ENCODE measurements at places on chromosomes 3 and 15.

DNA sequence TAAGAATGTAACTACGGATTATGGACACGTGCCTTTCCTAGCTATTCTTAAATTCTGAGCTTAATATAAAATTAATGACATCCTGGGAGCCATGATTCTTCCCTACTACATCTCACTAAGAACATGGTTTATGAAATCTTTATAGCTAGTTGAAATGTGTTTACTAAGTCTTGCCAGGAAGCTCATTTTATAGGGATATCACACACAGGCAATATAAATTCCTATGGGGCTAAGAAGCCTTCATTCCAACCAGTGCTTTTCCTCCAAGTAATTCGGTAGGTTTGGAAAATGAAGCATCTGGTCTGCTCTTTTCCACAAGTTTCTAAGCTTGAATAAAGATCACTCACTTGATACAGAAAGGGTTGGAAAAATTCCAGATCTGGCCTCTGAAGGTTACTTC lies 802.6 kb downstream of the FHIT start:
- DNase-seq, result no peak

DNA sequence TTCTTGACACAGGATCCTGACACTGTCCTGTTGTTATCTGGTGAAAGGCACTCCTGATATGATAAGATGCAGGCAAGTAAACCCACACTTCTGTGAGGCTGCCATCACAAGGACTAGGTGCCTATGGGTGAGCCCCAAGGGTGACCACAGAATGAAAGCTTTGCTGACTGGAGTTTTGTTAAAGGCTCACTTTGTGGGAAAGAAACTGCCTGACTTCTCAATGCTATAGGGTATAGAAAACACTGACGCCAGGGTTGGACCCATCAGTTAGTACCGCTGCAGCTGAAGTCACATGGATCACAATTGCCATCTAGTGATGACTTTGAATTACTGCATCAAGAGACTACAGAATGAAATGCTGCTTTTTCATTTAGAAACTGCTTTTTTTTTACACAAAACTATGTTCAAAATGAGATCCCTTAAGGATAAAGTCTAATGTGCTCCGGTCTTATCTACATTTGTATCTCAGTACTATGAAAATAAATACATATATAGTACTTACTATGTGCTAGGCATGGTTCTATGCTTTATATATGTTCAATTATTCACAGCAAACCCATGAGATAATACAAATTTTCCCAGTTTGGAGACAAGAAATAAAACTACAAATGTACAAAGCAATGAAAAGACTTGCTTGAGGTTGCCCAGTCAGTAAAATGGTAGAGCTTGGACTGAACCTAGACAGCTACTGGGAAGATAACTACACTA lies 64.2 kb upstream of the CMSS1 start:
- peak; percentile 54 for DNase-seq

DNA sequence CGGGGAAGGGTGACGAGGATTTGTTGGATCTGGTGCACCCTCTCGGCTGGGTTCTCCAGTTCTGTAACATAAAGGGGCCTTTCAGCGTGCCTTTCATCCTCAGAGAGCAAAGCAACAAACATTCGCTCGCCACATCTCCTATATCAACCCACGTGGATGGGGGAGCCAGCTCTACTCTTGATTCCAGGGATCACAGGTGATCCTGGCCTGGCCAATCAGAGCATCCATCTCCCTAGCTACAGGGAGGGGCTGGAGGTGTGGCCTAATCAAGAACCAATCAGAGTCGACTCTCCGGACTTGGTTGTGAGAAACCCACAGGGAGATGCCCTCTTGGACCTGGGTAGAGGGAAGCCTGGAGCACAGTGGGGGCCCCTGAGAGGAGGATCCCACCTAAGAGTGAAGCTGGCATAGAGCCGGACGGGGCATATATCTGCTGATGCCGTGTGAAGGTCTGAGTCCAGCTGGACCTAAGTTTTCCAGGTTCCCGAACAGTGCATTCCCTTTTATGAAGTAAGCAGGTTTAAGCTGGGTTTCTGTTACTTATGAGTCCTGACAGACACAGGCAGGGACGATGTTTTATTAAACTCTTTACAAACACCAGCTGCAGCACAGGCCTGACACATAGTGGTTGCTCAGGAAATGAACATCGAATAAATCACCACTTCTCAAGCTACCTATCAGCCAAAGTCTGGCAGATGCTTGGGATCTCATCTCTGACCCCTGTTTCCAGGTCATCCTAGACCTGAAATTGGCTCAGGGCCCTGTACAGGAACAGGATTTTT lies 50.7 kb upstream of the RAD18 start:
- peak; percentile 24 for DNase-seq

GRCh38 chr15:62550106-62550505 lies 385.0 kb upstream of the C2CD4B start:
- DNase-seq, result no peak

DNA sequence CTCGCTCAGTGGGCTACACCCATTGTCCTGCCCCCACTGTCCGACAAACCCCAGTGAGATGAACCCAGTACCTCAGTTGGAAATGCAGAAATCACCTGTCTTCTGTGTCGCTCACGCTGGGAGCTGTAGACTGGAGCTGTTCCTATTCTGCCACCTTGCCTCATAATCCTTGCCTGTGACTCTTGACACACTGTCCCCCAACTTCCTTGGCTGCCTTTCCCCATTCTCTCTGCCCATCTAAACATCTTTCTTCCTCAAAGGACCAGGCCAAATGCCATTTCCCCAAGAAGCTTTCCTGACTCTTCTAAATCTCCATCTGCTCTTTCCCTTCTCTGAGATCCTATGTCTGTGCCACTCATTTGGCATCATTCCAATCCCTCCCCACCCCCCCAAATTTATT lies 9.7 kb upstream of the CD80 start:
- DNase-seq, result no peak

GRCh38 chr3:142650001-142650693 lies 54.0 kb downstream of the PLS1 start:
- DNase-seq, result no peak

DNA sequence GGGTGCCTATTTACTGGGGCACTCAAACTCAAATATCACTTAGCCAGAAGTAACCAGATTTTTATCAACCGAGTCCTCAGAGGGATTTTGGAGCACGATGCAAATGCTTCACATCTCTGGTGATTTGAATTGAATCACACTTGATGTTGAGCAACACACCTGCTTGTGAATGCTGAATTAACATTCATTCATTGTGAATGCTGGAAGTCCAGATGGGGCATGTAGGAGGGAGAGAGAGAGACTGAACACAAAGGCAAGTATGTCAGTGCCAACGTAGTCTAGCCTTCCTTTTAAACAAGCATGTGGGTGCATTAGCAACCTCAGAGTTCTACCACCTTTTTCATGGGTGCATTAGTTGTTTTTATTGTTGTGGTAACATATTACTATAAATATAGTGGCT lies 156.2 kb downstream of the ADAMTSL3 start:
- no peak for DNase-seq

- peak; percentile 91 for DNase-seq
Measured at GRCh38 chr3:134326760-134327593, 47.3 kb downstream of the AMOTL2 start.

DNA sequence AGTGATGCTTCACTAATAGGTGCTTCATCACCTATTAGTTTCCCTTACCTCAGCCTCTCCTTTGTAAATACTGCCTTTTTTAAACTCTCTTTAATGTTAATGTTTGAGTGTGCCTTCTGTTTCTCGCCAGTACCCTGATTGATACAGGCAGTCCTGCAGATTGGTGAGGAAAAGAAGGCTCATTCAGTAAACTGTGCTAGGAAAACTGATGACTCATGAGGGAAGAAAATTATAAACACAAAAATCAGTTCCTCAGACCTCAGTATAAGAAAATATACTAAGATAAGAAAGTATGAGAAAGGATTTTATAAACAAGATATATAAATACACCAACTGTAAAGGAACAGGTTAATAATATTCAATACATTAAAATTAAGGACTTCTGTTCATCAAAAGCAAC lies 54.8 kb upstream of the OXTR start:
- no peak for DNase-seq

DNA sequence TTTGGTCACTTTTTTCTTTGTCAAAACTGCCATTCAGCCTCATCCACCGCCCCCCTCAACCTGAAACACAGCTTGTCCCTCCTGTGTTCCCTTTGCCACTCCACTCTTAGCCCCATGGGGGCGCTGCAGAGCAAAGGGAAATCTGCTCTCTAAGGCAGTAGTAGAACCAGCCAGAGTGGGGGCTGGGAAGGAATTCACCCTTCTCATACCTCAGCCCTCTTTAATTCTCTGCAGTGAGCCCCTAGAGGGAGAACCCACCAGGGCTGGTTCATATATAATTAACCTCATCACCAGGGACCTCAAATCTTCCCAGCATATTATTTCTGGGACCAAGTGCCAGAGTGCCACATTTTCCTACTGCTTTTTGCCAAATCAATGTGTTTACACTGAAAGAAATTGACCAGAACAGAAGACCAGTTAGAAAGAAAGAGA lies 2.8 kb upstream of the BCL6 start:
- DNase-seq, result peak; percentile 70

DNA sequence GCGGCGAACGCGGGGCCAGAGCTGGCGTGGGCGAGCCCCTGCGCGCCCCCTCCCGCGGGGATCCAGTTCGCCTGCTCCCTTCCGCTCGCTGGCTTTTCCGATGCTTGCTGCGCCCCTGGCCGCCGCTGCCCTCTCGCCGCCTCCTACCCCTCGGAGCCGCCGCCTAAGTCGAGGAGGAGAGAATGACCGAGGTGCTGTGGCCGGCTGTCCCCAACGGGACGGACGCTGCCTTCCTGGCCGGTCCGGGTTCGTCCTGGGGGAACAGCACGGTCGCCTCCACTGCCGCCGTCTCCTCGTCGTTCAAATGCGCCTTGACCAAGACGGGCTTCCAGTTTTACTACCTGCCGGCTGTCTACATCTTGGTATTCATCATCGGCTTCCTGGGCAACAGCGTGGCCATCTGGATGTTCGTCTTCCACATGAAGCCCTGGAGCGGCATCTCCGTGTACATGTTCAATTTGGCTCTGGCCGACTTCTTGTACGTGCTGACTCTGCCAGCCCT lies 721 bp downstream of the P2RY1 start:
- DNase-seq, result no peak

DNA sequence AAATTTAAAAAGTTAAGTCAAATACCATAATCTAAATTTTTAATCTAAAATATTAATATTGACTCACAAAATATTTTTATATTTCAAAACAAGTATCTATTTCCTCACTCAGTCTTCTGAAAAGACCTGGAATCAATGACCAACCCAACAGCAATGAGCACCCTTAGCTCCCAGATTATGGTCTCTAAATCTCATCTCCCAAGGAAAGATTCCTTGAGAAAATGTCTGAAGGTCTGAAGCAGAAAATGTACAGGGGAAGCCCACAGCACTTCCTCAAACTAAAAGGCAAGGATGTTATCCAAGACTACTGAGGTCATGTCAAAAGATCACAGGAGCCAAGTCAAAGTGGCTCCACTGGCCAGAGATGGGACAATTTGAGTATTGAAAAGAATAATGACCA lies 51.0 kb upstream of the SLCO2A1 start:
- DNase-seq, result no peak

GRCh38 chr3:12287727-12288181 lies 1.1 kb upstream of the PPARG start:
- peak; percentile 17 for DNase-seq

- DNase-seq, result no peak
Measured at GRCh38 chr15:76823890-76824289, 81.2 kb downstream of the SCAPER start.

DNA sequence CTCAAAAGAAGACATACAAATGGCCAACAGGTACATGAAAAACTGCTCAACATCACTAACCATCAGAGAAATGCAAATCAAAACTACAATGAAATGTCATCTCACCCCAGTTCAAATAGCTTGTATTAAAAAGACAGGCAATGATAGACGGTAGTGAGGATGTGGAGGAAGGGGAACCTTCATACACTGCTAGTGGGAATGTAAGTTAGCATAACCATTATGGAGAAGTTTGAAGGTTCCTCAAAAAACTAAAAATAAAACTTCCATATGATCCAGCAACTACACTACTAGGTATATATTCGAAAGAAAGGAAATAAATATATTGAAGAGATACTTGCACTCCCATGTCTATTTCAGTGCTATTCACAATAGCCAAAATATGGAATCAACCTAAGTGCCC lies 62.8 kb upstream of the PPARG start:
- no peak for DNase-seq

- peak; percentile 81 for DNase-seq
Measured at GRCh38 chr15:33278816-33279612, 31.8 kb upstream of the RYR3 start.

- DNase-seq, result peak; percentile 82
Measured at GRCh38 chr15:56805466-56806147, 72.3 kb upstream of the ZNF280D start.

- DNase-seq, result no peak
Measured at GRCh38 chr3:20837676-20838302, 651.8 kb upstream of the SGO1 start.

GRCh38 chr3:134364061-134364935 lies 9.9 kb downstream of the AMOTL2 start:
- DNase-seq, result peak; percentile 94

- no peak for DNase-seq
Measured at GRCh38 chr3:134362221-134362620, 12.0 kb downstream of the AMOTL2 start.

- no peak for DNase-seq
Measured at GRCh38 chr3:177338697-177339219, 141.5 kb upstream of the TBL1XR1 start.

DNA sequence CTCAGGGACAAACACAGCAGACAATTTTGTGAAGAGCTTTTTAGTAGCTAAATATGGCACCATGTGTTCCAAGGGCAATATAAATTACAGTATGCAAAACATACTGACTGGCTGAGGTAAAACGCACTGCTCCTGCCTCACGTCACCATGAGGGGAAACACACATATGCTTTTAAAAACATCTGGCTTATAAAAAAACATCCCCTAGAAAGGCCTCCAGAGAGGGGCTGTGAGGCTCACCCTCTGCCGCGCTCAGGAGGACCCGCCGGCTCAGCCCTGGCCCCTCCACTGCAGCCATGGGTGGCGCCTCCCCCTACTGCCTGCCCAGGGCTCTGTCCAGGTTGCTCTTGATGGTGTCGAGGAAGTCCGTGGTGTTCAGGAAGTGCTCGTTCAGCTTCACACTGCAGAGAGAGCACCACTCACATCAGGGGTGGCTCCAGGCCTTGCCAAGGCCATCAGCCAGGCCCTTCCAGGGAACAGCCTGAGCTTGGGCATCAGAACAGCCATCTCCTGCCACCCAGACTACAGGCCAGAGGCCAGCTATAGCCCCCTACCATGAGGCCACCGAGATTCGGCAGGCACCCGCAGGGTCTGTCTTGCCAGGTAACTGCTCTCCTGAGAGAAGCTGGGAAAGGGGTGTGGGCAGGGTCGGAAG lies 18.2 kb downstream of the IDH2 start:
- no peak for DNase-seq

GRCh38 chr3:1971780-1972179 lies 126.9 kb upstream of the CNTN4 start:
- DNase-seq, result no peak

GRCh38 chr3:171231361-171231760 lies 204.8 kb upstream of the SLC2A2 start:
- no peak for DNase-seq

Measured in AG08395 (cell line).